Germinal center (tissue), 1 donor: ENCODE measurements at places on chromosomes 2 and 18.

DNA sequence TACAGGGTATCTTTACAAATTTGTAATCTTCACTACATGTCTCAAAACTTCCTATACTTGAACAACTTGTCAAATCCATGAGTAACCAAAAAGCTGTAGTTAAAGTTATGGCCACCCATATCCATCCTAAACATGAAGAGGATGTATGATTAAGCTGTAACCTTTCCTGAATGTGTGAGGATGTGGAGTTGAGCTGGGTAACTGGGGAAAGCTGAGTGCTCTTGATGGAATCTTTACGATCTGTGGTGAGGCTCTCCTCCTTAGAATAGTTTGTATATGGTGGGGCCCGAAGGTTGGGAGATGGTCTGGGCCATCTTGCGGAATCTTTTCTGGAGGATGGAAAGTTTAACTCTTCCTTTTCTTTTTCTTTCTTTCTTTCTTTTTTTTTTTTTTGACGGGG lies 29.4 kb downstream of the DPP4 start:
- no peak for DNase-seq

- DNase-seq = no peak
Measured at GRCh38 chr2:8027387-8027786, 654.5 kb upstream of the ID2 start.

DNA sequence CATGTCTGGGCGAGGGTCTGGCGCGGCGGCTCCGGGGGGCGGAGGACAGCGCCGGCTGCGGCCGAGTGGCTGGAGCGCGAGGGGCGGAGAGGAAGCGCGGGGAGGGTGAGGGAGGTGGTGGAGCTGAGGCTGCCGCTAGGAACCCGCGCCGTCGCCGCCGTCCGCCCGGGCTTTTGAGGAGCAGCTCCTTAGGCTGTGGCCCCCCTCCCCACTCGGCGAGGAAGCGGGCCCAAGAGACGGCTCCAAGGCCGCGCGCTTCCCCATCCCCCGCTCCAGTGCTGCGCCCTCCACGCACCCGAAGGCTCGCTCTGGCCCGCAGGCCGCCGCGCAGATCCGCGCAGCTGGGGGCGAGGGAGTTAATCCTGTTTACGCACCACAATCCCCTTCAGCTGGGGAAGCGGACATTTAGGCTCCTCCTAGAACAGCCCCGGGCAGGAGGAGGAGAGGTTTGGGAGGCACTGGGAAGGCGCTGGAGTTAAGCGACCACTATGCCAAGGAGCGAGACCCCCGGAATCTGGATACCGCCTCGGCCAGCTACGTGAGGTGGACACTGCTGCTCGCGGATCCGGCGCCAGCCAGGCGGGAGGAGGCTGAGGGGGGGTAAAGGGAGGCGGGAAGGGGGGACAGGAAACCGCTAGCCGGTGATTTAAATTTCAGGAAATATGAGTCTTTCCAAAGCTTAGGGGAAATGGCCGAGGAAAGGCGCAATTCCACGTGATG lies at the start of gene CNRIP1:
TSS of gene CNRIP1 (minus strand) at position 552 of the 720 bp plus-strand sequence. CDS start at position 3, 549 bp downstream.
- DNase-seq = peak; percentile 26

DNA sequence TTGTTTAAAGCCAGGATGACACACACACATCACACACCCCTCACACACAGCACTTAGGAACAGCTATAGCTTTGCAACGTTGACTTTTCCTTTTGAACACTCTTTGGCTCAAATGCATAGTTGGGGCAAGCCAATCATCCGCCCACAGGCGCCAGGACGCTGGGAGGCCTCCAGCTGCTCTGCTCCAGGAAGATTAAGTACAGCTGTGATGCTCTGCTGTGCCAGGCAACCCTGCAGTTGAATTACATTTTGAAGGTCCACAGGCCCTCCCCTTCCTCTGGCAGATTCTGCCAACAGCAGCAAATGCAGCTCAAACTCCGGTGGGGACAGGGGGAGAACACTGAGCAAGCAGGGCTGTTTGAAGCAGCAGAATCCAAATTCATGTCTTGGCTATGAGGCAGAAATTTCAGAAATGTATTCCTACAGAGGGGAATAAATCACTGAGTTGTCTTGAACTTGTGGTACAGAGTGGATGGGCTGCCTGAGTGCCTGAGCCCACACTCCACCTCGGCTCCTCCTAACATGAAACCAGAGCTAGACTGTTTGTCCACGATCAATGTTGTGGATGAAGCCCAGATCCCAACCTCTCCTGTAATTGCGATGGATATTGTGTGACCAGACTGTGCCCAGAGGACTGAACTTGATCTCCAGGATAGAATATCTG lies 86.5 kb upstream of the PPP1CB start:
- no peak for DNase-seq
